ENCODE measurements at places on chromosomes 4 and X.
A peak's percentile ranks its signal among the peaks of the same experiment; 100 is the strongest.

DNA sequence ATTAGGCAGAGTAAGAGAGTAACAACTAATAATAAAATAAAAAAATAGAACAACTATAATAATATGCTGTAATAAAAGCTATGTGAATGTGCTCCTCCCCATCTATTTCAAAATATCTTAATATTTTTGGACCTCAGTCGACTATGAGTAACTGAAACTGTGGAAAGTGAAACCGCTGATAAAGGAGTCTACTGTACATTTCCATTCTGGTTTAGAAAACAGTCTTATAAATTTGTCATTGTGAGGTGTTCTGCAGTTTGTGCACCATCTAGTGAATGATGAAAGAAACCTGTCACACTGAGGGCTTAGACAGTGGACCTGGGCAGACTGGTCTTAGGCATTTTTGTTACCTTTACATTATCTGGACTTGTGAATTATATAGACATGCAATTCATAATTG, 42.0 kb downstream of the TMEM150C start:
- peak; percentile 44 for DNase-seq

DNA sequence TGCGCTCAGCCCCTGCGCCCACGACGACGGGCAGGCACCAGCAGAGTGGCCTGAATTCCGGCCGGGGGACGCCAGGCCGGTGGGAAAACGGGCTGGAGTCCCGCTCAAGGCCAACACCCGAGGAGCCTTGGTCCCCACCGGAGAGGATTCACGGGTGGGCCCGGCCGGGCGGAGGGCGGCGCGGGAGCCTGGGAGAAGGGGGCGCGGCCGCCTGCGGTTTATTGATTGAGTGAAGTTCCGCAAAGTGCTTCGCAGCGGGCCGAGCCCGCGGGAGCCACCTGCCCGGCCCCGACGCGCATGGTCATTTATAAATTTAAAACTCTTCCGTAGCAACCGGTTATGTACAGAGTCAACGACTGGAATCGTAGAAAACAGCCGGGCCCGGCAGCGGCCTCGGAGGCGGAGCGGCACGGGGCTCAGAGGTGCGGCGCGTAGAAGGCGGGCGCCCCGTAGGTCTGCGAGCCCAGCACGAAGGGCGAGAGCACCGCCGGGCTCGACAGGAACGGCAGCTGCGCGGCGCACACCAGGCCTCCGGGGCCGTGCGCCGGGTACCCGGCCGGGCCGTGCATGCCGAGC, 3.6 kb downstream of the NKX1-1 start:
- no peak for DNase-seq

DNA sequence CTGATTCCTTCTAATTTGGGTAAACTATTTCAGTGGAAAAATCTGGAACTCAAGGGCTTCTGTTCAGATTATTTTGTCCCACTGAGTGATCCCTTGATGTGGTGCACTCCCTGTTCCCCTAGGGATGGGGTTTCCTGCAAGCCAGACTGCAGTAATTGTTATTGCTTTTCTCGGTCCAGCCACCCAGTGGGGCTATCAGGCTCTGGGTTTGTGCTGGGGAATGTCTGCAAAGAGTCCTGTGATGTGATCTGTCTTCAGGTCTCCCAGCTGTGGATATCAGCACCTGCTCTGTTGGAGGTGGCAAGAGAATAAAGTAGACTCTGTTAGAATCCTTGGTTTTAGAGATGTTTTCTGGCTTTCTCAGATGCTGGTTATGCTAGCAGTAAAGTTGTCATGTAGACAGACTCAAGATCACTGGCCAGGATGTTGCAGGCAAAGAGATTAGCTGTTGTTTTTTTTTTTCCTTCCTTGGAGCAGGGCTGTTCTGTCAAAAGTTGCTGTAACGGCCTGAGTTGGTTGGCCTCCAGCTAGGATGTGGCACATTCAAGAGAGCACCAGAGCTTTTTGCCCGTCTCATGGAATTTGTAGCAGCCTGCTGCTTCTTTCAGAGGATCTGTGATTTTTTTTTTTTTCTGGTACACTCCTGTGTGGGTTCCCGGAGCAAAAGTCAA, 1314.0 kb downstream of the PCDH19 start:
- DNase-seq, result no peak

DNA sequence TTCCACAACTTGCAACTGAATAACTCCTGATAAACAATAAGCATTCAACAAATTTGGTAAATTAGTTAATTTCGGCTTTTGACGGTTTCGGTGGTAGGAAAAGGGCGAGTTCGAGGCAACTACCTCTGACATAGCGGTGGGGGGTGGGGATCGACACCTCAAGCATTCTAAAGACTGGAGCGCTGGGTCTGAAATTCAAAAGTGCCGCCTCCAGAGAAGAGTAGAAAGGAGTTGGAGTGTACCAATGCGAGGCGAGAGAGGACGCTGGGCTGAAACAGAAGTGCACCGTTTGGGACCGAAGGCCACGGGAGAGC, 725 bp downstream of the SMC1A start:
- no peak for DNase-seq

DNA sequence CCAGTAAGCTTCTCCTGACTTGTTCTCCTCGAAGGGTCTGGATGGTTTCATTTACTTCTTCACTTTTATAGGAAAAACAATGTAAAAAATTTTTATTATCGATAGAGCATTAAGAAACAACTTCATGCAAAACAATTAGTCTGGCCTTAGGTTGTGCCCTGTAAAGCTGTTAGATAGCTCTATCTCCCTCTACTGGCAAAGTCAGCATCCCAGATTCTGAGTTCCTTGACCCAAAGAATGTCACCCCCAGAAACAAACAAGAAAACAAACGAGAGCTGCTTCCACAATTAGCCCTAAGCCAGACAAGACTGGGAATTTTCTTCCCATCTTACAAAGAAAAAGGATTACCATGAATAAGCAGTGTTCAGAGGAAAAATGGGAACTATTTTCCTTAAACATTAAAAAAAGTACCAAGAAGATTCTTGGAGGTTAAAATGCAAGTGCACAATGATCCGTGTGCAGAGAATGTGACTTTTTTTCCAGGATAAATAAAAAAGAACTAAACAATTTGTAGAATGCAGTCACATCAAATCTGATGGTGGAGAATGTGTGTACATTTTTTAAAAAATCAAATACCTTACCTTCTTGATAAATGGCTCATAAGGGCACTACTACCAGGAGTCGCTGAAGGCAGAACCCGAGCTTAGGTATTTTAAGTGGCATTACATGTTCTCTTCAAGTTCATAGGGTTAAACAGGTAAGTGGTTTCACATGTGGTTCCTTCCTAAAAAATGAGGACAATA, 293.2 kb downstream of the FBXO8 start:
- peak; percentile 79 for DNase-seq

GRCh38 chrX:10064736-10065135, 92.0 kb upstream of the CLCN4 start:
- DNase-seq, result no peak
